ENCODE measurements at places on chromosomes 6 and 20. TPM values are rescaled to one million over a fixed set of nuclear protein-coding genes. Genes with fewer than 3 reads are reported as not detected.

Gene CCDC170
- not detected for total RNA-seq

Gene ALDH8A1
- total RNA-seq: 1.7 TPM

Gene CALHM5
- not detected for total RNA-seq

Gene PBOV1
- not detected for total RNA-seq

Gene TRAPPC3L
- total RNA-seq: not detected

Gene COL11A2
- total RNA-seq: 1.9 TPM

Gene RANBP9
- total RNA-seq: 50.8 TPM

Gene DYNLT1
- 118 TPM for total RNA-seq

Gene FAM162B
- not detected for total RNA-seq

Gene CALHM4
- total RNA-seq: not detected

GRCh38 chr6:130825772-130826441 is 1.3 kb upstream of the SMLR1 start:
- no peak for DNase-seq

DNA sequence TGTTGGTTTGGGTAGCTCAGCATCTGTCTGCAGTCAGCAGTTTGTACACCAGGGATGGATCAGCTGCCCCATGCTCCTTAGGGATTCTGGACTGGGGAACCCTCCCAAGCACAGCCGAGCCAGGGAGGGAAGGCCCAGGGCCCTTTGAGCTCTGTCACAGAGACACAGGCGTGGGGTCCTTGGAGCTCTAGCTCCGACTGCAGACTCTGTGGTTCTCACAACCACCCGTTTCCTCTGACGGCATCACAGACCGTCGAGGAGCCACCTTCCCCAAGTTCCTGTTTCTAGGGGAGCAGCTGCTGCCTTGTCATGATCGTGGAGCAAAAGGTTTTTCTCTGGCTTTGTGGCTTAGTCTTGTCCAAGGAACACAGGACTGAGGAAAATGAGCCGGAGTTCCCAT is at the start of gene SLA2:
Gene SLA2 (minus strand): TSS at position 199 of the 400 bp plus-strand sequence. CDS start 4,861 bp downstream, outside the sequence.
- DNase-seq: peak; percentile 79

- DNase-seq: no peak
Measured at GRCh38 chr20:39503902-39504709, 542.0 kb downstream of the DHX35 start.

DNA sequence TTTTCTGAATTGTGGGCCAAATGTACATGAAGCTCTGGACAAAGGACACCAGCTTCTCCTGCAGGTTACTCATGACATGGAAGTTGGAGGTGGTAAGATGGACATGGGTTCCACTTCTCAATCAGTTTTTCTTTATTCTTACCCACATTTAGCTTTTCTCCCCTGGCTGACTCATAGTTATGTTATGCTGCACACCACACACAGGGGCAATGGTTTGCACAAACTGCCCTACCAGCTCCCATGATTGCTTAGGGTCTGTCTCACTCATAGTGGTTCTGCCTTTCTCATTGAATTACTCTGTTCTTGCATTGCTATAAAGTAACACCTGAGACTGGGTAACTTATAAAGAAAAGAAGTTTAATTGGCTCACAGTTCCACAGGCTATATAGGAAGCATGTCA is 4.5 kb upstream of the CD109 start:
- peak; percentile 36 for DNase-seq

DNA sequence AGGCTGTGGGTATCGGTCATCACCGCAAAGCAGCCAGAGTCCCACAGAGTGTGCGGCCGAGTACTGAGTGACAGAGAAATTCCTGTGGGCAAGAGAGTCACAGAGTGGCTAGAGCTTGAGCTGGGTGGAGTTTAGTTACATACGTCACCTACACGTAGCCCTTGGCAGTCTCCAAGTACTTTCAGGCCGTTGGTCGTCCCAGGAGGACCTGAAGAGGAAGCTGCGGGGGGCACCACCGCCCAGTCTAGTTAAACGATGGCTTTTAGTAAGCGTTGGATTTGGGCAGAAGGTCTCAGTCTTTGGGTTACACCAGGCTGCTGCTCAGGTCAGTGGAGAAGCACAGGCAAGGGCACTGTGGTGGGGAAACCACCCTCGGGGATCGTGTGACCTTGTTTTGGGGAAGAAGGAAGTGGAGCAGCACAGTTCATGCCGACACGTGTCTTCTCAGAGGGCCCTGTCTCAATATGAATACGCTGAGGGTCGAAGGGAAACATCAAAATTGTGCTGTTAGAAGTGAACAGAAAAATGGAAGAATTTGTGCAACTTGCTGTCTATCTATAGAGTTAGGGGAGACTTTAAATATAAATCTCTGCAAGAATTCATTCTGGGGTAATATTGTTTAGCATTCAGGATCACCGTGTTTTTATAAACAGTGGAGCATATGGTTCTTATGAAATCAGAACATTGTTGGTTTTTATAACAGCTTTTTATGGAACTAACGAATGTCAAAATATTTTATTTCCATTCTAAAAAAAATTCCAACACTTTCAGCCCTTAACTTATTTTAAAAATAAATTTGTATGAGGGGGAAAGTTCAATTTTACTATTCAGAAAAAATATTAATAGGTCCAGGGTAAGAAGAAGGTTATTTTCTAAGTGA is 28.6 kb downstream of the KIF25 start:
- no peak for DNase-seq

DNA sequence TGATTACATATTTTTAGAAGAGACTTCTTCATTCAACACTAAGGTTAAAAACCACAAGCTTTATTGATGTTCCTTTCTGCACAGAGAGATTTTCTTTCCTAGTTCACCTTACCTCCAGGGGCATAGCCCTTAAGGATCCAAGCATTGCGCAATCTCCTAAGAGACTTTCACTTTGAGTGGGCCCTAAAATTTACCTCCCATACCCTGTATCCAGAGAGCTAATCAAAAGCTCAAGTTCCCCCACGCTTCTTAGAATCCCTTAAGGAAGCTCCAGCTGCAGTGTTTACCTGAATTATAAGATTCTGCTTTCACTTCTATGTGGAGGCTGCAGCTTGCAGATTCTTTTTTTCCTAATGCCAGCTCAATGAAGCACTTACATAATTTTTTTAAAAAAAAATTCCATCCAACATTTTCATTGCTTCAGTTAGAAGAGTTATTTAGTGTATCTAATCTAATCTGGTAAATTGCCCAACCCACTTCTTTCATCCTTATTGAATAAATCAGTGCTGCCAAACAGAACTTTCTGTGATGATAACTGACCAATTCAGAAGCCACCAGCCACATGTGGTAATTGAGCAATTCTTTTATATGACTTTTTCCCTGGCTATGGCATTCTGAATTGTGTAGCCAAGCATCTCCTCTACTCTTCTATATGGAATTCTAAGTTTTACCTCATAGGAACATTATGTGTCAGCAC is 24.6 kb upstream of the SPTLC3 start:
- no peak for DNase-seq

DNA sequence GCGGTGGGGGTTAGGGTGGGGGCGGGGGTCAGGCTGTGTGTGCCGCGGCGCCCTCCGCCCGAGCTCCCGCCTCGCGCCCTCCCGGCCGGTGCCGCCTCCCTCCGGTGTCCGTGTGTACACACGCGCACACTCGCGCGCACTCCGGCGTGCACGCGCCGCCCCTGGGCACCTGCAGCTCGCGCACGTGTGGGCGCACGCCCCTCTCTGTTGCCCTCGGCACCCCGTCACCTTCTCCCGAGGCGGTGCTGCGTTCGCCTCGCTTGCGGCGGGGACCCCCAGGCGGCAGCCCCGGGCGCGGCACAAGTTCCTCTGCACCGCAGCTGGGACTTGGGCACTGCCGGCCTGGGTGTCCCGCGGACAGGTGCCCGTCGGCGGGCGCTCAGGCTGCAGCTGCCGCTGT is 525 bp downstream of the MACROD2 start:
- DNase-seq: peak; percentile 5

- no peak for DNase-seq
Measured at GRCh38 chr6:12312736-12313135, 22.6 kb downstream of the EDN1 start.

- no peak for DNase-seq
Measured at GRCh38 chr20:61369731-61370520, 117.9 kb downstream of the CDH4 start.

- no peak for DNase-seq
Measured at GRCh38 chr6:36499918-36500317, 47.4 kb downstream of the STK38 start.

DNA sequence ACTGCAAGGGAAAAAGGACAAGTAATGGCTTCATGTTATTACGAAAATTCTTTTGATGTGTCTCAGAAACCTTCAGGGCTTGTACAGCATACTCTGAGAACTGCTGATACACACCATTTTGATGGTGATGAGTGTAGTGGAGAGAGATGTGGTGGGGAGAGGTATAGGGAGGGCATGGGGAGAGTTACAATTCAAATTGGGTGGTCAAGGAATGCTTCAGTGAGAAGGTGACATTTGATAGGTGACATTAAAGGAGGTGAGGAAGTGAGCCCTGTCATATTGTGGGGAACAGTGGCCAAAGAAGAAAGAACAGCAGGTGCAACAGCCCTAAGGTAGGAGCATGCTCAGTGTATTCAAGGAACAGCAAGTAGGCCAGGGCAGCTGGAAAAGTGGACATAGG is 318.9 kb downstream of the CLIC5 start:
- no peak for DNase-seq

DNA sequence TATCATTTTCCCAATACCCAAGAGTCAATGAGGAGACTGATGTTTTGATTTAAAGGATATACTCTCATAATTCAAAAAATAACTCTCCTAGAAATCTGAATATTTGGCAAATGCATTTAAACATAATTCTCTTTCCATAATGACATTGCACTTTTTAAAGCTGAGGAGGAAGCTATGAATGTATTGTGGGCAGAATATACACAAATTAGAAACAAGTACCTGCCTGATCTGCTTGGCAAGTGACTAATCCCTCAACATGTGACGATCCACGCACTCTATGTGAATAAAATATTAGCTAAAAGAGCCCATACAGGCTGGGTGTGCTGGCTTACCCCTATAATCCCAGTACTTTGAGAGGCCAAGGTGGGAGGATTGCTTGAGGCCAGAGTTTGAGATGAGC is 88.3 kb upstream of the CCDC28A start:
- no peak for DNase-seq

DNA sequence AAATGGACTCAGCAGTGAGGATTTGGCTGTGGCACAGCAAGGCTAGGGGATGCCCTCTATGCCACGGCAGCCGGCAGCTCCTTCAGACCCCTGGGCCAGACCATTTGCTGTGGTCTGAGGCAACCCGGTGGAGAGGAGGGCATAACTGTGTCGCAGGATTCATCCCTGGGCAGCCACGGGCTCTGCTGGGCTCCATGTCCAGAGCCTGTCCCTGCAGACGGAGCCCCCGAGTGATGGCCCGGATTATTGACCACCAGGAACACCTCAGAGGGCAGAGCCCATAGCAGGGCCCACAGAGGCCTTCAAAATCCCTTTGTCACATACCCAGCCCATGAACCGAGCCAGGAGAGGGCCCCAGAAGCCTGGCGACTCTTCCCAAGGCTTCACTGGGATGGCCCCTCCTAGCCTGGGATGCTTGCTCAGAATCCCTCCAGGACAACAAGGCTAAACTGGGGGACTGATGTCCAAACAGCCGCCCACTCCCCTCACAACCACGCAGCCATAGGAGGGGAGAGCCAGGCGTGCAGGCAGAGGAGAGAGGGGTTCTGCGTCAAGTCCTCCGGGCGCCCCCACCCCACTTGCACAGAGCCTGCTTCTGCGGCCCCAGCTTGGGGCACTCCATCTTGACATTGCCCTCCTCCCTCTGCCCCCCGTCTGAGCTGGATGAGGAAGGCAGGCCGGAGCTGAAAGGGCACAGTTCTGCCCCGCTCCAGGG is 68.2 kb upstream of the AFDN start:
- no peak for DNase-seq

DNA sequence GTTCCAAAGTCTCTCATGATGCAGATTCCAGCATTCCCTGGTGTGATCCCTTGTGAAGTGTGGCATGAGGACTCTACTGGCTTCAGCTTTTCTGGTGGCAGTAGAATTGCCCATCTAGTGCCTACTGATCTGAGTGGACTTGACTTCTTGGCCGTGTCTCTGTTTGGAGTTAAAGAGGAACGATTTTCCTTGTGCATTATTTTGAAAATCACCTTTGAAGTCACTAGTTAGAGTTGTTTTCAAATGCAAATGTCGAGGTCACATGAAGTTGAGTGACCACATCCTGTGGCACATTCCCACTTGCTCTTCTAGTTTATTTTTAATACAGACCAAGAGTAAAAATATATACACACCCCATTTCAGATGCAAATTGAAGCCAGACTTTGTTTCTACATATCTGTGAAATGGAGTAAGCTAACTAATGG is 270.7 kb upstream of the TAB2 start:
- no peak for DNase-seq

DNA sequence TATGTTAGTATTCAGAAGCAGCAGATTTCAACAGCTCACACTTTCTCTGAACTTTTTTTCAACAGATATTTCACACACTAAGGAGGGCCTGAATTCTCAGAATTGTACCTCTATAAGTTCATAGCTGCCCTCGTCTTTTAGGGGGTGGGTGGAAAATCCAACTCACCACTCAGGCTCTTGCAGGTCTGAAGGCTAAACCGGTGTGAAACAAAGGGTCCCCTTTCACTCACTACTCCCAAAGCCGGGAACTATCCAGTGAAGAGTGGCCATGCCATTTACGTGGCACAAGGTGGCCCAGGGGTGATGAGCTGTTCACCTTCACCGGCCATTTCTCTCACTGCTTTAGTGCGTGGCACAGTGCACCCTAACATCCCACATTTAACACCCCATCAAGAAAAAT is 24.2 kb downstream of the TBC1D7 start:
- DNase-seq: no peak

DNA sequence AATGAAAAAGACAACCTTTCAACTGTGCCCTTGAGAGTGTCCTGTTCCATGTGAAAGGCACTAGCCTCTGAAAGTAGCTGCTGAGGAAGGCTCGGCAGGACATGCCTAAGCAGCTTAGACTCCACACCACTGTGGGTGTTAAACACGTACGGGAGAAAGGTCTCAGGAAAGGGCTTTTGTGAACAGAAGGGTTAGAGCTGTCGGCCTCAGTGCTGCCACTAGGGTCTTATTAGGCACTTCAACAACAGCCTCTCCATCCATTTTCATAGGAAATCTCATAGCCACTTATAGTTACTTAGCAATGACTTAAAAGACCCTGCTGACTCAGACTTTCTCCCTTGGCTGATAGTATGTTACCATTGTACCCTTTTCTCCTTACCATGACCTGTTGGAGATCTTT is 662.8 kb downstream of the TBC1D32 start:
- DNase-seq: no peak

GRCh38 chr6:45857827-45858226 is 157.8 kb downstream of the CLIC5 start:
- no peak for DNase-seq

DNA sequence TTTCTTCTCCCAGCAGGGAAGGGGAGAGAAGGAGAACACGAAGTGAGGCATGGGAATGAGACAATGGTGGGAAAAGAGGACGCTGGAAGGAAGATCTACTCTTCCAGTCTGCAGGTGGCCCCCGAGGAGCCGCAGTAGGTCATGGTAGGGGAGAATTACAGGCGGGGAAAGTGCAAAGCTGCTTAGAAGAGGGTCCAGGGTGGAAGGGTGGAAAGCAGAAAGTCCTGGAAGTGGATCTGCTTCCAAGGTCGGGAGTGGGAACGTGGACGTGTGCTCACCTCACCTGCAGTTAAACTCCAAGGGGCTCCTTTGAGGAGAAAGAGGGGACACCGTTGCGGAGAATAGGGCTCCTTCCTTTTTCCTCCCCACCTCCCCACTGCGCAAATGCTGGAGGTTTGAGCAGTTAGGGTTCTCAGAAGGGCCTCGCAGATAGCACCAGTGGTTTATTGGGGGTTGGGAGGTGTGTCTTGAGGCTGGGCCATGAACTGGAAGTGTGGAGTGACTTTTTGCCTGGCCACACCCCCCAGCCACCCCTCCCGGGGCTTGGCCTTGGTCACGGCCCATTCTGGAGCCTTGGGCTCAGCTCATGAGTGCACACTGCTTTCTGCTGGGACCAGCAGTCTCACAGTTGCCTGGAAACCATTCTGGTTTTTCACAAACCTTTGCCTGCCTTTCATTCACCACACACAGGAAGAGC is 100.4 kb upstream of the MLN start:
- peak; percentile 78 for DNase-seq

Data from activated CD4-positive, alpha-beta T cell treated with anti-CD3 and anti-CD28 coated beads for 36 hours (primary cell).